ENCODE measurements at places on chromosomes 3 and 15. TPM values are rescaled to one million over a fixed set of nuclear protein-coding genes. Genes with fewer than 3 reads are reported as not detected.

Gene PRKCI
- 21.7 TPM for total RNA-seq

Gene NOX5
- total RNA-seq, result 0.02 TPM

Gene LYZL4
- not detected for total RNA-seq

Gene CYP19A1
- 1.1 TPM for total RNA-seq

Gene ROBO2
- not detected for total RNA-seq

Gene KNG1
- not detected for total RNA-seq

Gene PIK3R4
- total RNA-seq, result 25.0 TPM

Gene CLDN18
- total RNA-seq, result not detected

All from T-helper 2 cell treated with Interferon-gamma antibody and Interleukin-4, amounts not matched to agents 100 ng/mL and 5 ng/mL, for 36 hours (primary cell).